Activated CD8-positive, alpha-beta memory T cell treated with anti-CD3 and anti-CD28 coated beads, Interleukin-2, amount 50 U/mL, for 4 hours (primary cell): ENCODE measurements at places on chromosomes 3 and 15.

DNA sequence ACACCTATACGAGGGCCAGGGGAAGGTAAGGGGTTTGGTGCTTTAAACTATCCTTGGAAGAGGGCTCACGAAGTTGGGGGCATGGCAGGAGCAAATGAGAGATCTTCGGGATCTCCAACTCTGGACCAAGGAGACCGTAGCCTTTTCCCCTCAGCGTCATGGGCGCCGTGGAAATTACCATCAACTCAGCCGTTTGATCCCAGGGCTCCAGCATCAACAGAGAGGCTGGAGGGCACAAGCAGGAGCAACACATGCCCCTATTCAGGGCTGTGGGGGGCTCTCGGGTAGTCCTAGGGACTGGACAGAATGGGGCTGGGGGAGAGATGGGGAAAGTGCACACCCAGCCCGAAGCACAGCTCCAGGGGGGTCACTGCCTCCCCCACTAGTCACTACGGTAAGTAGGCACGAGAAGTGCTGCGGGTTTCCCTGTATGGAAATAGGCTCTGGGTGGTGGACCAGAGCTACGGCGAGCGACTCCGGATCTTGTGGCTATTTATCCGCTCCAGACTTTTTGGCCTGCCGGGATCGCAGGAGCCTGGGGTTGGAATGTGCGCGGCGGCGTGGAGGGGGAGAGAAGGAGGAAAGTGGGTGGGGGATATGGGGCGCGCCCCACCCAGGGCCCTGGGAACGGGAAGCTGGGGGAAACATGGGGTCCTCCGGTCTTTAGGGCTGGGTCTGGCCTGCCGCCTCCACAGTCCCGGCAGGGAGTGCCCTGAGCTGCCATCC, 539 bp upstream of the LAMB2 start:
- DNase-seq: no peak

GRCh38 chr3:5058471-5058951, 63.6 kb upstream of the ARL8B start:
- DNase-seq: no peak

- DNase-seq: no peak
Observed at GRCh38 chr3:184377374-184377773, 633 bp downstream of the THPO start.

GRCh38 chr3:31993843-31994242, 12.3 kb downstream of the ZNF860 start:
- DNase-seq: no peak

DNA sequence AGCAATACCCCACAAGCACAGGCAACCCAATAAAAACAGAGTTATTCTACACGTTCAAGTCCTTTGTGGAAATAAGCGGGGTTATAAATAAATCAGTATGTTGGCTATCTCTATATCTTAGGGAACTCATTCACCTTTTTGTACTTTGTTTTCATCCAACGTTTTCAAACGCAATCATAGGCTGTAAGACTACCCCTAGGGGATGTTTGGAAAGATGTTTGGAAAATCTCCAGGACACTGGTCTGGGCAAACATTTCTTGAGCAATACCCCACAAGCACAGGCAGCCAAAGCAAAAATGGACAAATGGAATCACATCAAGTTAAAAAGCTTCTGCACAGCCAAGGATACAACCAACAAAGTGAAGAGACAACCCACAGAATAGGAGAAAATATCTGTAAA, 70.1 kb downstream of the CLDN11 start:
- DNase-seq: no peak

DNA sequence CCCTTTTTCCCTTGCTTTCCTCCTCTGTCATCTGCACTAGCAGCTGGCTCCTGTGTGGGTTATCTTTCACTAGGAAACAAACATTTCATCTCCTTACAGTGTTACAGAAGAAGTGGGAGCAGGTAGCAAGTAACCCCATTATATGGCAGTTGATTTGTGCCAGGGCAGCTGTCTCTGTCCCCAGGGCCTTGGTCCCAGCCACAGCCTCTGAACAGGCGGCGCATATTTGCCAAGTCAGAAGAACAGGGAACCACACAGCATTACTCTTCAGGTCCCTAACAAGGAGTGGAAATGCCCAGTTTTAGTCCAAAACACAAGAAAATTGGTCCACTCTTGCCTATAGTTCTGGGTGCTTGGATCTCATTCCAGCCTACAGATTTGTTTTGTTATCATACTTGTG, 80.7 kb upstream of the PXYLP1 start:
- no peak for DNase-seq

- no peak for DNase-seq
Observed at GRCh38 chr15:55977231-55977630, 16.2 kb downstream of the NEDD4 start.

GRCh38 chr3:124877674-124878073, 9.5 kb downstream of the ITGB5 start:
- DNase-seq: no peak

DNA sequence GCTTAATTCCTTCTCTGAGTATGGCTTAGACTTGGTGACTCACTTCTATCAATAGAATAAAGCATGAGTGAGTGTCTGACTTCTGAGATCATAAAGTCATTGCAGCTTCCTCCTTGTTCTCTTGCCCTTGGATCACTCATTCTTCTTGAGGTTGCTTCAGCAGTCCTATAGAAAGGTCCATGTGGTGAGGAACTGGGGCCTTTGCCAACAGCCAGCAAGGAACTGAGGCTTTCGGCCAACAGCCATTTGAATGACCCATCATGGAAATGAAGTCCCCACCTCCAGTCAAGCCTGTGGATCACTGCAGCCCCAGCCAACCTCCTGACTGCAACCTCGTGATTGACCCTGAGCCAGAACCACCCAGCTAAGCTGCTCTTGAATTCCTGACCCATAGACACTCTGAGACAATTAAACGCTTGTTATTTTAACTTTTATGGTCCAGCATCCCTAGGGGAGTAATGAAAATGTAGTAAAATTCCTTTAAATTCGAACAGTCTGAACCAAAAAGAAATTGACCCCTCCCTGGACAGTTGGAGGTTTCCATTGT, 84.5 kb downstream of the WDR76 start:
- DNase-seq: no peak

- no peak for DNase-seq
Observed at GRCh38 chr15:39495871-39496840, 84.7 kb upstream of the THBS1 start.

- no peak for DNase-seq
Observed at GRCh38 chr3:105580296-105580965, 213.7 kb downstream of the ALCAM start.

DNA sequence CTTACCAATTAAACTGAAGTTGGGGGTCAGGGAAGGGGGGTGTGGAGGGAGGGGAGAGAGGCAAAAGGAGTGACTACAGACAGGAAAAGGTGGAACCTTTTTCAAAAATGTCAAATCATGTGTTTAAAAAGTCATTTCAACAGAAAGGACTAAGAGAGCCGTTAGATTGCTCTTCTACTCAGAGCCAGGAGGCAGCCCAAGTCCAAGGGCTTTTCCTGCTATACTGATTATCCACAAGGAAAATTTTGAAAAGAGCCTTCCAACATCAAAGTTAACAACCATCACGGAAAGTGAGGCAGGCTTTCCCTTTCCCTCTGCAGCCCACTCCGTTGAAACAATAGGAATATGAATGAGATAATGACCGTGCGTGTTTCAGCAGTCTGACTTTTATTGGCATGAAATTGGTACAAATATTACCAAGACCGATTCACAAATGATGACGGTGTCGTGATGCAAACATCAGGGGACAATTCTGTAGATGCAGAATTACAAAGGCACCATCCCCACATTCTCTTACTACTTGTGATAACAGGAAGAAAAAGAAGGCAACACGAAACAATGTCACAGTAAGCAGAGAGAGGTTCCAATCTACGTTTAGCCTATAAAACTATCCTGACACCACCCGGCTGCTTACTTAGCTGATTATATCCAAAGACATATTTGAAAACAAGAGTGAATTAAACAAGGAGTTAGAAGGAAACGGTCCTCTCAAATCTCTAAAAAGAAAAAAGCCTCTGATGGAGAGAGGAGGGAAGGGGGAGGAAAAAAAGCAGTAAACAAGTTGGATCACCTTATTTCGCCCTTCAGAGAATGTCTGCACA, 453.7 kb downstream of the FOXP1 start:
- no peak for DNase-seq

GRCh38 chr3:196514913-196515621, at the start of gene SMCO1:
TSS of gene SMCO1 (minus strand) at chr3:196515346. CDS start at chr3:196515209, 137 bp downstream.
- no peak for DNase-seq

GRCh38 chr15:30885814-30886213, 17.9 kb upstream of the FAN1 start:
- DNase-seq: no peak

- DNase-seq: no peak
Observed at GRCh38 chr3:72692990-72693389, 155.3 kb downstream of the SHQ1 start.

- no peak for DNase-seq
Observed at GRCh38 chr15:92930054-92930621, 30.0 kb downstream of the CHD2 start.
